ENCODE measurements at places on chromosomes 6 and 20.

- ATAC-seq: peak; percentile 79
Observed at GRCh38 chr6:105759946-105760345, 326.2 kb upstream of the PRDM1 start.

DNA sequence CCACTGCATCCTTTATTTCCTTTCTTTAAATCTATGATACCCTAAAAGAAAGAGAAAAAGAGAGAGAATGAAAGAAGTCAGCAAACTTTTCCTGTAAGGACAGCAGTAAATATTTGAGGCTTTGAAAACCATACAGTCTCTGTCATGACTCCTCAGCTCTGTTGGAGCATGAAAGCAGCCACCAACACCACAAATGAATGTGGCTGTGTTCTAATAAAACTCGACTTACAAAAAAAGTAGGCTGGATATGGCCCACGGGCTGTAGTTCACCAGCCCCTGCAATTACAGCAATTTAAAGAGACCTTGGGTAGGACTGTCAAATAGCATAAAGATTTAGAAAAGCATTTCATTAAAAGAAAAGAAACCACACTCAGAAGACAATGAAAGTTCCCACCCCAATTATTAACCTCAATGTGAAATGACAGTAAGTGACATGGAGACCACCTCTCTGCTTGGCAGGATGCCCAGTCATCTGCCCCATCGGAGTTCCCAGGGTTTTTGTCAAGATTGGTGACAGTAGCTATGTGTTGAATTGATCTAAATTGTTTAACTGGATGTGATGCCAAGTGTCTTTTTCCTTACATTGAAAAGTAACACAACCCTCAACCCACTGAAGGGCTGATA lies 50.9 kb downstream of the TNFRSF21 start:
- no peak for ATAC-seq

DNA sequence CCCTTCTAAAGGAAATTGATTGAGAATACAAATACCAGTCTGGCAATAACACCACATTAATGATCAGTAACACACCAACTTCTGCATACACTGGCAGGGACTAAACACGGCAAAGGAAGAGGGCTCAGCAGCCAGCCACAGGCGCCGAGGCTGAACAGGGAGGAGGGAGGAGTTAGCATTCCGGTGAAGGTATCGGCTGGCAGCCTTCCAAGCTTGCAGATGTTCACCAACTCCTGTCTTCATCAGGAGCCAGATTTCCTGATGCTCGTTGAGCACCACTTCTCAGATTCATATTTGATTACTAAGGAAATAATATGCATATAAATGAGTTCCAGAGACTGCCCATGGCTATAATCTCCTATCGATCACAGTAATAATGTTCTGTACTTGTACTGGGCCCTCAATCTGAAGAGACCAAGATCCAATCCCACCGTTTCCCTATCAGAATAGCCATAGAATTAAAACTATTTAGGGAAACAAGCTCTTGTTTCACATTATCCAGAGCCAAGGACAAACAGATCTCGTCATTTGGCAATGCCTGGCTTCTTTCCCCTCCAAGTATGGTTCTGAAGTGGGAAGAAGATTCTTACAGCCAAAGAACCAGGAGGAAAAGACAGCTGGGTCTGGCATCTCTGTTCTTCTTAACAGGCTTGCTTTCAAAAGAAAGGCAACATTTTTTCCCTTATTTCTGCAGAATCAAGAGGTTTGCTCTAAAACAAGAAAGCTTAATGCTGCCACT lies 42.2 kb downstream of the GFOD1 start:
- ATAC-seq: peak; percentile 77

DNA sequence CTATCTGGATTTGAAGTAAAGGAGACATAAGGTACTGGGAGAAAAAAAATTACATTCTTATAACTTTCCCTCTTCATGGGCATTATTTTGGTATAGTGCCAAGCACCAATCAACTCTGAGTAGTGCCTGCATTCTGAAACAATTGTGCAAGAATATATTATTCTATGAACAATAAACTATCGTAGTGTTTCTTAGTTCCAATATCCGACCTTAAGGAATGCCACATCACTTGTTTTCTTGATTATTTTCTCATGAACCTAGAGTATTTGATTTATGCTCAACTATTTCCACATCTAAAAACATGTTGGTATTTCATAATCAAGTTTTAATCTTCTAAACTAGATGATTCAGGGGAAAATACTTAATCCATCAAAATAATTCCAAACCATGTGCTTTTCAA lies 294.4 kb upstream of the TBX18 start:
- ATAC-seq: no peak

DNA sequence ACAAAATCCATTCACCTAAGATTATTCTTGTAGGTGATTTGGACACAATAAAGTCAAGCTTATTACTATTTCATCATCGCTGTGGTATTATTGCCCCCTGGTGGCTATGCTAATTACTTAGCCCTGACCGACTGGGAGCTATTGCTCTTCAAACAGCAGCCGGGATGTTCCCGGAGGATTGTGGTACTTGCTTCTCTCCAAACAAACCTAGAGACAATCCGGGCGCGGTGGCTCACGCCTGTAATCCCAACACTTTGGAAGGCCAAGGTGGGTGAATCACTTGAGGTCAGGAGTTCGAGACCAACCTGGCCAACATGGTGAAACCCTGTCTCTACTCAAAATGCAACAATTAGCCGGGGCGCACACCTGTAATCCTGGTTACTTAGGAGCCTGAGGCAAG lies 15.4 kb upstream of the STMND1 start:
- peak; percentile 95 for ATAC-seq

DNA sequence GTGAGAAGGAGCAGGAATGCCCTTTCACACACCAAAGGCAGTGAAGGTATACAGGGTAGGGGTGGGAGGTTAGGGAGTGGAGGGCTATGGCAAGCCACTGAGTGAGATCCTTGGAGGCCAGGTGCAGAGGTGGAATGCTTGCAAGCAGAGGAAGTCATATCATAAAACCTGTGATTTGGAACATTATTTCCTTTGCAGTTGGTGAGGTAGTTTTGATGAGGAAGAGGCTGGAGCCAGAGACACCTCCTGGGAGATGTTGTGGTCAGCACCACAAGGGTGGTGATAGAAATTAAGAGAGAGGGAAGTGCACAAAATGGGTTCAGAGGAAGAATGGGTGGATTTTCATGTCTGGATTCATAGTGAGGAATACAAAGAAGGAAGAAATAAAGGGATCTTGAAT lies 73.0 kb downstream of the PLCB4 start:
- ATAC-seq: no peak

DNA sequence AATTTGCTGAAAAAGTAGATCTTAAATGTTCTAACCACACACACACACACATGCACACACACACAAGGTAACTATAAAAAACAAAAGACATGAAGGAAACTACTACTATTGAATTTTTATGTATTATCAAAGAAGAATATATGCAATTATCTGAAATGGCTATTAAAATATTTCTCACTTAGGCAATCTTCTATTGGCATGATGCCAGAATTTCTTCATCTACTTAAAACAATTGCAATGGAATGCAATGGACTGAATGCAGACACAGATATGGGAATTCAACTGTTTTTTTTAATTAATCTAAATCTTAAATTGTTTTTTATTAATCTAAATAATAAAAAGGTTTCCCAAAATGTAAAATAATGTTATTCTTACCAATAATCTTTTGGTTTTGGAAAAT lies 152.6 kb upstream of the SMLR1 start:
- ATAC-seq: no peak

- ATAC-seq: no peak
Observed at GRCh38 chr20:7378864-7379605, 561.2 kb downstream of the HAO1 start.

DNA sequence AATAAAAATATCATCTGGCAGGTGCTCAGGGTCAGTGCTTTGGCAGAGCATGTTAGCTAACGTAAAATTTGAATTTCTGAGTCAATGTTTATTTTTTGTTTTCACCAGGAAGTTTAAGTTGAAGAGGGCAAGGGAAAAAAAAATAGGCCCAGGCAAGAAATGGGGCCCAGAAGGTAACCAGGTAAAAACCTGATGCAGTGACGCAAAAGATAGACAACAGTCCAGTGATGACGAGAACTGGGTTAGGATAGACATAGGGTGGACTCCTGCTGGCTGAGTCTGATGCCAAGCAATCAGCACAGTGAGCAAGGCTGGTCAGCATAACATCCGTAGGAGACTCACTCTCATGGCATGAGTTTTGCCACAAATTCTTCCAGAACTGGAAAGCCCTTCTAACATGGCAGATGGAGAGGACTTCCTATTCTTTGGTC lies 42.2 kb downstream of the ZHX3 start:
- ATAC-seq: no peak

DNA sequence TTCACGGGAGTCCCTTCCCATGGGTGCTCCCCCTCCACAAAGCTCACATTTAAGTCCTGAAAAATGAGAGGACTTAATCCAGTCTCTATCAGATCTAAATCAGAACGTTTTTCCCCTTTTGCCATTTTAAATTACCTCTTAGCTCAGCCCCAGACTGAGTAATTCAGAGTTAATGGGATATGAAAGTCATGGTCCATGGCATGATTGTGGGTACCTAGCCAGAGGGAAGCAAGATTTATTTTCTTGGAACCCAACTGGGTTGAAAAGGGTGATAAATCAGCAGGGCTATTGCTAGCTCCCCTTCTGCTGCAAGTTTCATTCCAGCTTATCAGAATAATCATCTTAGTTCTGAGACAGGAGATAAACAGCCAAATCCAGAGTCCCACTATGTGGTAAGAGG lies 320.2 kb upstream of the CHD6 start:
- ATAC-seq: no peak

GRCh38 chr6:167647306-167647705 lies 179.4 kb upstream of the AFDN start:
- ATAC-seq: no peak

- no peak for ATAC-seq
Observed at GRCh38 chr6:10221178-10221577, 193.7 kb downstream of the TFAP2A start.

DNA sequence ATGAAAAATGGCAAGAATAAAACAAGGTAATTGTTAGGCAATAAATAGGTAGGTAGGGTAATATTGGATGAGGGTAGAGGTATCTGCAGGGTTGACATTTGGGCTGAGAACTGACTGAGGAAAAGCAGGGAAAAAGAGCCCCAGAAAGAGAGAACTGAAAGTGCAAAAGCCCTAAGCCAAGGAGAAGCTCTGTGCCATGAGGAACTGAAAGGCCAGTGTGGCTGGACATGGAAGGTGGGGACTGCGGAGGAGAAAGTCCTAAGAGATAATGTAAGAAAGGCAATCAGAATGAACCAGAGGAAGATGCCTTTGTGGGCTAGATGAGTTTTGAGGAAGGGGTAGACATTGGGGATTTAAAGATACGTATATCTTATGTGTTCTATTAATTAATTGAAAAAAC lies 9.9 kb upstream of the HIVEP2 start:
- ATAC-seq: no peak

- ATAC-seq: no peak
Observed at GRCh38 chr6:84882768-84883766, 118.7 kb upstream of the TBX18 start.

DNA sequence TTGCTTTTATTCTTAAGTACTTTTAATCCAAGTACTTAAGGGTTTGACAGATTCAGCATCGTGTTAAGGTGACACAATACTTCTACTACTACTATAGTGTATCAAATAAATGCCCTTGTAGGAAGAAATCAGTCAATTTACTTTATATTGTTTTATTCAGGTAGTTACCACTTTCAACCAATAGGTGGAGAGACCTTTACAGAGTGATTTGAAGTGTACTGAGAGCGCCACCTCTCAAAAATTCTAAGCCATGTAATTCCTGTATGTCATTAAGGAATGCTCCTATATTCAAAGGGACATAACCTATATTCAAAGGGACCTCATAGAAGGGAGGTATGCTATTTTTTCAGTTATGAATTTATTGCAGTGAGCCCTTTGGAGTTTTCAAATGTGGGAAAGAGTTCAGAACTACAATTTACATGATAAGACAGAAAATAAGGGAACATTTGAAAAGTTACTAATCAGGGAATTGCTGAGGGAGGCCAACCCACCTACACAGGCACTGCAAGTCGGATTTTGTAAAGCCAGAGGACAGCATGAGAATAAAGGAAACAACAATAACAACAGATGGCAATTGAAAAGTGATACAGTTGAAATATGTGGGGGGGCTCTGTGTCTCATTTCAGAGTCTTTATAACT lies 955.6 kb downstream of the TBC1D32 start:
- ATAC-seq: peak; percentile 89

- no peak for ATAC-seq
Observed at GRCh38 chr6:104409913-104410312, 449.8 kb downstream of the HACE1 start.

DNA sequence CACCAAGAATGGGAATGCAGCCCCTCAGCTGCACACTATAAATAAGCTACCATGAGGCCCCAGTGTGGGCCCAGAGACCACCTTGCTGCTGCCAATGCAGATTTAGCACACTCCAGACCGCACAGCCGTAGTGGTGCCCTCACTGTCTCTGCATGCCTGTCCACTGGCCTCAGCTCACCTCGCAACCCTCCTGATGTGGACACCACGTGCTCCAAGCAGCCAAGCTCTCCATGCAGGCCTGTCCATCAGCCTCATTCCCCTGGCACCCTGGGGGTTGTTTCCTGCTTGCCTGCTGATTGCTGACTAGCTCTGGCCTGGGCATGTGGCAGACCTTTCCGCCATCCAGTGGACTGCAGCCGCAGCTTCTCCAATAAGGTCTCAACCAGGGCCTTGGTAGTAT lies 36.2 kb downstream of the ZBTB9 start:
- no peak for ATAC-seq

GRCh38 chr6:160300076-160300695 lies 41.6 kb upstream of the SLC22A2 start:
- no peak for ATAC-seq

- ATAC-seq: no peak
Observed at GRCh38 chr6:118638288-118638687, 13.1 kb downstream of the CEP85L start.

GRCh38 chr20:63315731-63316491 lies 22.9 kb downstream of the COL20A1 start:
- no peak for ATAC-seq

DNA sequence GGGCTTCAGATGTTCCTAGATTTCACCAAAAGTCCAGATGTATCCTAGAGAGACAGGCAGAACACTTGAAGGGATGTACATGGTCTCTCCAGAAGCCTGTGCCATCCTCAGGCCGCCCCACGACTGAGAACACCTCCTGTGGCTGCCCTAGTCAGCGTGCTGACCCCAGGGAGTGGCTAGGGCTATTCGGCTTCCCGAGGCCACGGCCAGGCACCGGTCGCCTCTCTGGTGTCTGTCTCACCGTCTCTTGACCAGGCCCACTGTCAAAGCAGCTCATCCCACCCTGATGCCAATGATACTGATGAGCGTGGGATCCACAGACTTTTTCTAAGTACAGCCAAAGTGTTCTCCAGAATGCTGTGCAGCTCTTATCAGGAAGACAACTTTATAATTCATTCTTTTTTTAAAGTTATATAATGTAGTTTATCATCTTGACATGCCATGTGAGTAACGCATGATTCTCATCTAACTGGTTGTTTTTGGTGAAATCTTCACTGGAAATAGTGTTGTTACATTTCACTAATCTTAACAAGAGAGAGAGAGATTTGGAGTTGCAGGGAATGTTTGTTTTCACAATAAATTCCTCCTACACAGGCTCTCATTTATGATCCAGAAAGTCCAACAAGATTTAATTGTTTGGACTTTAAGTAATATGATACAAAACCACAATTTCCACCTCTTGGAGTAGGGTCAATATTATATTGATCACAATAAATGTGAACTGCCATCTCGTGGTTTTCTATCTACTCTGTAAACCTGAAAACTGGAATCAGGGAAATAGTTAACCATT lies 41.7 kb upstream of the KLHL31 start:
- no peak for ATAC-seq

- ATAC-seq: no peak
Observed at GRCh38 chr6:74872754-74873476, 332.9 kb downstream of the COL12A1 start.

- ATAC-seq: peak; percentile 92
Observed at GRCh38 chr20:51327251-51327841, 215.2 kb downstream of the NFATC2 start.

- ATAC-seq: no peak
Observed at GRCh38 chr6:56820060-56820459, 134.8 kb upstream of the BEND6 start.

All from SK-N-SH treated with all-trans-retinoic acid at 6 μM for 48 hours (cell line).